Transverse colon (tissue), 4 donors: ENCODE measurements at places on chromosomes 11 and 22.

DNA sequence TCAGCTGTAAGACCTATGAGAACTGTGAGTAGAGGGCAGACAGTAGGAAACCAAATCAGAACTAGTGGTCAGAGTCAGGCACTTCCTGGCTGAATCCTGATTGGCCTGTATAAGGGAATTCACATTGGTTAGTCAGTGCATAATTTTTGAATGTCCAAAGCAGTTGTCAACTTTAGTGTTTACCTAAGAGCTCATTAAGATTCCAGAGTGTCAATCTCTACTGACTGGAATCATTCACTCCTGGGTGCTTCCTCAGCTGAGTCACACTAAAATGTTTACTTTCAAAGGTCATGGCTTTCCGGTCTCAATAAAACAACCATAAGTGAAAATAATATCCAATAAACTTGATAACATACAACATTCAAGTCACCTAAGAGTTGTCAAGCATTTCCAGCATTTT, 306.1 kb downstream of the C11orf87 start:
- DNase-seq, result no peak

- DNase-seq, result peak; percentile 81
Observed at GRCh38 chr11:47565340-47566148, at the start of gene PTPMT1. TSS of gene PTPMT1 (plus strand) at chr11:47565599. CDS start at chr11:47565623, 24 bp downstream.

- peak; percentile 83 for DNase-seq
Observed at GRCh38 chr22:19986410-19987341, 29.9 kb downstream of the ARVCF start.

DNA sequence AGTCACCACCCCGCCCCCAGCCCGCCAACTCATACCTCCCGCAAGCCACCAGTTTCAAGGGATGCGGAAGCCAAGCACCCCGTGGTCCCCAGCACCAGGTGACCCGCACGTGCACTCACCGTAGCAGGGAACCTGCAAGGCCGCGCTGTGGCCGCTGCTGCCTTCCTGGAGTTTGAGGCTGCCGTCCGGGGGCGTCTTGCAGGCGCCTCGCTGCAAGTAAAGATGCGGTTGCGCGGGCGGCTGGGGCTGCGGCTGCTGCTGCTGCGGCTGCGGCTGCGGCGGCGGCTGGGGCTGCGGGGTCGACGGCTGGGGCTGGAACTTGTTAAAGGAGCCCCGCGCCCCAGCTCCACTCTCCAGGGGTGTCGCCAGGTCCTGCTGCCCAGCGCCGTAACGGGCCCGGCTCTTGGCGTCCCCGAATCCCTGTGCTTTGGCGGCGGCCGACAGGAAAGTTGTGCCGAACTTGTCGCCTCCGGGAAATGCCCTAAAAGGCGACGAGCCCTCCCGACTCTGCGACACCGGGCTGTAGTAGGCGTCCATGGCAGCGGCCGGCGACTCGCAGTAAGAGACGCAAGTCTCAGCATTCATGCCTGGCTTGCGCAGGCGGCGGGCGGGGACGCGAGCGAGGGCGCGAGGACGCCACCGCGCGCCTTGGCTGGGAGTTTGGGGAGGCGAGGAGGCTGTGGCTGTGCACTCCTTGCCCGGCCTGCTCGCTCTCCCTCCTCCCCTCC, at the start of gene ALX4:
Gene ALX4 (minus strand): TSS at position 662 of the 728 bp plus-strand sequence. CDS start 77 bp downstream, at position 585.
- DNase-seq, result no peak

GRCh38 chr11:76669901-76670484, 554 bp downstream of the LRRC32 start:
- DNase-seq, result no peak

DNA sequence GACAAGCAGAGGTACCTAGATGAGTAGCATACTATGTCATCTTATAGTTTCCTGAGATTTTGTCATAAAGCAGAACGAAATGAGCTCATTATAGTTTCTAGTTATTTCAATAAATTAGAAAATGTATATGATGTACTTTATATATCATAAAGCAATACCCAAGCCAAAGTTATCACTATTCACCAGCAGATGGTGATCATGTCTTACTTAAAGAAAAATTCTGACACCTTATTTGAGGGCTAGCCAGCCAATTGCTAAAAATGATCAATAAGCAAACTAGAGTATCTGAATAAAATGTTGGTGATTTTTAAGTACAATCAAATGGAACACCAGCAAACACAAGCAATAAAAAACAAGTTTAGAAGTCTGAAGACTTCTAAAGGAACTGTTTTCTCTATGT, 44.1 kb downstream of the RSF1 start:
- no peak for DNase-seq

- no peak for DNase-seq
Observed at GRCh38 chr22:26313291-26313690, 115.8 kb upstream of the ASPHD2 start.

GRCh38 chr11:826227-826621, 1.5 kb upstream of the CRACR2B start:
- no peak for DNase-seq
